ENCODE measurements at places on chromosomes 11 and 22.

GRCh38 chr11:62324731-62325556 is 12.3 kb upstream of the ASRGL1 start:
- peak; percentile 14 for DNase-seq

DNA sequence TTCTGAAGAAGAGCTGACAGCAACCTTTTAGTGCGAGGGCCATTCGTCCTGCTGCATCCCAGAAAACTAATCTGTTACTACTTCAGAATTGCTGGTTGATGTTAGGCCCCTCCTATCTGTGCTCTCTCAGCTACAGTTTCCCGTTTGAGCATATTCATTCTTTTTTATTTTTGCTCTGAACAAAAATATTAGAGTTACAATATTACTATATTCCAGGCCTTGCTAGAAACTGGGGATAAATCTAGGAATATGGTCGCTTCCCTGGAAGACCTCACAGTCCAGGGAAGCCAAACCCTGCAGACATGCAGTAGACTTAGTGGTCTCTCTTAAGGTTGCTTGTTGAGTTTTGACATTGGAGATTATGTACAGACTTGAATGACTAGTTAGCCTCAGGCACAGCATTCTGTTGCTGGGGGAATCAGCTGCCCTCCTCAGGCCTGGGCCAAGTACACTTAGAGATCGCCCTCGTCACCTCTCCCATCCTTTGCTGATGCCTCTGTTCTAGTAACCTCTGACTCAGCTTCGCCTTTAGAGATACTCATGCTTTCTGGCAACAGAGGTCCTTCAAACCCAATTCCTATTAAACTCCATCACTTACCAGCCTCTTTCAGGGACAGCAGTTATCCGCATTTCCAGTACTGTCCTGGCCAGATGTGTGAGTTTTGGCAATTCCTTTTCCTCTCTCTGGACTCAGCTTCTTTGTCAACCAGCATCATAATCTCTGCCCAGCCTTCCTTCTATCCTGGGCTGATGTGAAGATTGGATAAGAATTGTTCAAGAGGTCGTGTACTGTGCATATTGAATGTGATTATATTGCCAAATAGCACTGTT is 698 bp upstream of the ANAPC15 start:
- no peak for DNase-seq

DNA sequence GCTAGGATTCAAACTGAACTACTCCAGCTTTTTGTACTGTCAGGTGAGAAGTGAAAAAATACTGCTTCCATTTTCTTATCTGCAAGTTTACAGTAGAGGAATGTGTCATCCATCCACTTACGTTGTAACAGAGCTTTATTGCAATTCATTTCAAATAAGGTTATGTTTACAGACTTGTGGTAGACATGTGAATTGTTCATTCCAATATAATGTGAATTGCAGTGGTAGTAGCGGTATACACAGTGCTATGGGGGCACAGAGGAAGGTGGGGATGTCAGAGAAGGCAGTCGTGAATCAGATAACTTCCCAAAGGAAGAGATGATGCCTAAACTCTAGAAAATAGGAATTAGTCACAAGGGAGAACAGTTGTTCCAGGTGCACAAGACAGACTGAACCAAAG is 42.5 kb downstream of the CEP57 start:
- DNase-seq, result no peak

DNA sequence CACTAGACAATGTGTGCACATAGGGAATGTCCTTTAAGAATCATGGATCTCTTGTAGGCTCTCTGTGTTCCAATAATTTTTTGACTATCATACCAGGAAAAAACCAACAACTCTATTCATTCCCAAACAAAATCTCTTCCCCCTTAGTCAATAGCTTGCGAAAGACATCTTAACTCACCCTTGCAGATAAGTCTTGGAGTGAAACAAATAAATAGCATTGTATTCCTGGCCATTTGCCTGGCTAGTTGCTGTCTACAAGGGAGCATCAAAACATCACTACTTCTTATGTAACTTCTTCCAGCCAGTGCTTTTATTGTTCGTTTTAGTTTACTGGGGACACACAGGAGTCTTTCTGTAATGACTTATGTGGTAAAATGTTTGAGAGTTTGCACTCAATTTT is 29.4 kb downstream of the SCN3B start:
- no peak for DNase-seq

- DNase-seq, result no peak
Observed at GRCh38 chr11:118619444-118620197, 12.2 kb downstream of the PHLDB1 start.

GRCh38 chr11:61628662-61628970 is 47.7 kb upstream of the SYT7 start:
- DNase-seq, result no peak

DNA sequence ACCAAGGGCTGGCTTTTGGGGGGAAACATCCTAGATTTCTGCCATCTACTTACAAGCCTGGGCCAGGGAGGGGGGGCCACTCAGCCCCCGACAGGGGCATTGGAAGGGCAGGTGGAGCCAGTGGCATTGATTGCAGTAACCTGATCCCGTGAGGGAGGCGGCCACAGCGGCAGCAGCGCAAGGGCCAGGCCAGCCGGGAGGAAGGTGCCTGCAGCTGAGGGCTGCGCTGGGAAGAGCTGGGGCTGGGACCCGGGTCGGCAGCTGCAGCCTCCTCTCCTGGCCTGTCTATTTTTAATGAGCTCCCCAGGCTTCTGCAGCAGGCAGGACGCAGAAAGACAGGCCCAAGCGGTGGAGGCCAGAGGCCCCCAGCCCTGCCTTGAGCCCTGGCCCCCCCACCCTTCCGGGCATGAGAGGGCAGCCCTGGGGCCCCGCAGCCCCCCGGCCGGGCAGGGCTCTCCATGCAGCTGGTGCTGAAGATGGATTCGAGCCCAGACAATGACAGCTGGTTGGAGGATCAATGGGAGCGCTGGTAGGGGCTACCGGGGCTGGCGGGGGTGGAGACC is 10.6 kb downstream of the FREY1 start:
- DNase-seq, result no peak

- DNase-seq, result no peak
Observed at GRCh38 chr22:20619045-20619892, 111.9 kb downstream of the MED15 start.

GRCh38 chr11:86365546-86365945 is 9.1 kb upstream of the CCDC81 start:
- no peak for DNase-seq

- DNase-seq, result no peak
Observed at GRCh38 chr11:12762696-12763324, 88.6 kb downstream of the TEAD1 start.

DNA sequence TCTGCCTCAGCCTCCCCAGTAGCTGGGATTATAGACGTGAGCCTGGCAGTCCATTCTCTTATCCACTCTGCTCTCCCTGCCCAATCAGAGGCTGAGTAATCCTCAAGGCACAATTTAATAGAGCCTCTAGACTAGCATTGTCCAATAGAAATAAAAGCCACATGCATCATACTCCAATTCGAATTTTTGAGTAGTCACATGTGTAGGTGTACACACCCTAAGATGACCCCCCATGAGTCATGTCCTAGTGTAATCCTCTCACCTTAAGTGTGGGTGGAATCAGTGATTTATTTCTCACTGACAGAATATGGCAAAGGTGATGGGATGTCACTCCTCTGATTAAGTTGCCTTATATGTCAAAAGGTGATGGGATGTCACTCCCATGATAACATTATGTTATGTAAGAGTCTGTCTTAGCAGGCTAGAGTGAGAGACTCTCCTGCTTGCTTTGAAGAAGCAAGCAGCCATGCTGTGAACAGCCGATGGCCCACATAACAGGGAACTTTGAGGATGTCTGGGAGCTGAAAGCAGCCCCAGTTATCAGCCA is 61.3 kb downstream of the MN1 start:
- no peak for DNase-seq

DNA sequence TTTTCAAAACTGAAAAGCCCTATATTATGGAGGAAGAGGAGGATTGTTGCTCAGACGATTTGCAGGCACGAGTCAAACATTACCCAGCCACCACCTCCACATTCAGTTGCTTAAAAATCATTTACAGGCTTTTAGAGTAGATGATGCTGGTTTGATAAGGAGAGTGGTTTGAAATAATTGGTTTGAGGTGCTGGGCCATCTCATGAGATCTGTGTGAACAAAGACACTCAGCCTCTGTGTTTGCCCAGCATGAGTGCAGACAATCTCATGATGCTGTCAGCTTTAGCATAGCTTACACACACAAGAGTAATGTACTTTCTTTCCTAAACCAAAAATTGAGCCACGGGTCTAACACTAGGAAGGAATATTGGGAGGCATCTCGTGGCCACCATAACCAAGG is 4.3 kb downstream of the SLC43A3 start:
- no peak for DNase-seq

- no peak for DNase-seq
Observed at GRCh38 chr22:39343259-39344045, 6.3 kb upstream of the SYNGR1 start.

DNA sequence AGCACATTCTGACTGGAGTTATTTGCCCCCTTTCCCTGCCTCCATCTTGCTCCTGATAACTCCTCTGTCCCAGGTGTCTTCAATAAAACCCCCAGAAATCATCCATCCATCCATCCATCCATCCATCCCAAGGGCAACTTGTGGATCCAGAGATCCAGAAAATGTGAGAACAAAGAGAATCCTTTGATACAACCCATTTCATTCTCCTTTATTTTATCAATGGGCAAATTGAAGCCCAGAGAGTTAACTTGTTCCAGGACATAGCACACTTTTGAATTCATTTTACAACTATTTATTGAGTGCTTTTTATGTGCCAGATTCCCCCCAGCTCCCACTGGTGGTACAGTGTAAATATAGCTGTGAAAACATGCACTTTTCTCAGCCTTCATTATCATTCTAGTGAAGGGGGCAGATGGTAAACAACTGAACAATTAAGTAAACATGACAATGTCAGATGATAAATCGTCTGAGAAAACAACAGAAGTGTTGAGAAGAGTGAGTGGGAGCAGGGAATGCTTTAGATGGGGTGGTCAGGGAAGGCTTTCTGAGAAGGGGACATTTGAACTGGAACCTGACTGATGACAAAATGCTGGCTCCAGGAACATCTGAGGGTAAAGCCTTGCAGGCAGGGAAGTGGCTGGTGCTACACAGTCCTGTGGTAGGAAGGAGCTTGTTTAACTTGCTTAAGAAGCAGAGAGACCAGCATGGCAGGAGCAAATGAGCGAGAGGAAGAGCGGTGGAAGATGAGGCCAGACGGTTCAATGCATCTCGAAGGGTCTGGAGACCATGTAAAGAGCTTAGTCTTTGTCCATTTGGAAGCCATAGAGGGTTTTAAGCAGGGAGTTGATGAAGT is 80.0 kb upstream of the TIMP3 start:
- no peak for DNase-seq

DNA sequence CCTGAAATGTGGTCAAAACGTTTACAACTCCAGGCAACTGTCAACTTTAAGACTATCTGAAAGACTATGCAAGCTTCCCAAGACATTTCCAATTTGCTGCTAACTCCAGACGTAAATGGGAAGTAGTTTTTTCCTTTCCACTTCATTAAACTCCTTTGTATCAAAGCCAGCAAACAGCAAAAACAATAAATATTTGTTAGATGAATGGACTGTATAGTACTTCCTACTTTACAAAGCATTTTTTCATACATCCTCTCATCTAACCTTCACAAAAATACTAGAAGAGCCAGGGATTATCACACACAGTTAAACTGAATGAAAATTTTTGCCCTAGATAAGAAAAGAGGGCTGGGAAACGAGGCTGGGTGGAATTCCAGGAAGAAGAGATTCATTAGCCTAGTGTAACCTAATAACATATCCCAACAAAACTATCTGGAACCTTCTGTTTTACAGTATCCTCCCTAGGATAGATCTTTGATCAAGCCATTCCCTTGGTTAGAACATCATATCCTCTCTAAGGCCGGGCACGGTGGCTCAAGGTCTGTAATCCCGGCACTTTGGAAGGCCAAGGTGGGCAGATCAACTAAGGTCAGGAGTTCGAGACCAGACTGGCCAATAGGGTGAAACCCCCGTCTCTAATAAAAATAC is 10.4 kb downstream of the NUP98 start:
- no peak for DNase-seq

GRCh38 chr11:104956528-104956927 is 11.8 kb downstream of the CASP4 start:
- DNase-seq, result no peak

DNA sequence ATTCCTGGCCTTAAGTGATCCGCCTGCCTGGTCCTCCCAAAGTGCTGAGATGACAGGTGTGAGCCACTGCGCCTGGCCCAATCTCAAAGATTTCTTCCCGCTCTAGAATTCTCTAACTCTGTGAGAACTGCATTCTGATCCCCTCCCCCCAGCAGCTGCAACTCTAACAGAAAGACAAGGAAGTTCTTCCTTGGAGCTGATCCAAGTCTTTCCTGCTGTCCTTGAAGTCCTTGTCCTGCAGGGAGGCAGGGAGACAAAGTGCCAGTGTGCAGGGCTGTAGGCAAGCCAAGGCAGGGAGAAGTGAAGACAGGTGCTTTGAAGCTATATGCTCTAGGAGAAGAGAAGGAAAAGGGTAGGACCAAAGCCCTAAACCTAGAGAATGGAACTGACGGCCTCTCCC is 9.5 kb upstream of the GGA1 start:
- DNase-seq, result no peak

DNA sequence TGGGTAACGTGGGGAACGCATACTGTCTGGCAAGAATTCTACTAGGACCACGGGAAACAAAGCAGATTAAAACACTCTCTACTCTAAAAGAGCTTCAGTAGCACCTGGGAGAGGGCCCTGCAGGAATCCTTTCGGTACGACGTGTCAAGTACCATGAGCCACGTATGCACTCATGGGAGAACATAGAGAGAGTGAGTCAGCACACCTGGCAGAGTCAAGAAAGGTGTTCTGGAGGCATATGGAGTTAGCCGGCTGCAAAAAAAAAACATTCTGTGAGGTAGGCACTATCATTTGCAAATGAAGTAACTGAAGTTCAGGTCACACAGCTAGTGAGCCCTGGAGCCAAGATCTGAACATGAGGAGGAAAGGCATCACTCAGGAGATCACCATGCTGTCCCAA is 71.1 kb upstream of the BID start:
- DNase-seq, result no peak

DNA sequence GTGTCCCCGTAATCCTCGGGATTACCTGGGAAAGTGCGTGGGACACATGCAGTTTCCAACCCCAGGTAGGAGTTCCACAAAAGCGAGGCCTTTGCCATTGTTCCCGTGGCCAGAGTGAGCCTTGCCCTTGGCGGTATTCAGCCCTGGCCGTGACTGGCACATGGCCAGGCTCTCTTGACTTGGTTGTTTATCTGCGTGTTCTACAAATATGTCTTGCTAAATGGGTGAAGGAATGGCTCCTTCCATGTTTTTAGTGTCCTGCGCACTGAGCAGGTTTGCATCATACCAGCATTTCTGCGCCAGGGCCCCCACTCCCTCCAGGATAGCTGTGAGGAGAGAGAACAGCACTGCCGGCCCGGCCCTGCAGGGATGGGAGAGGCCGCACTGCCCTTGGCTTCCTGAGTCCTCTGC is 20.0 kb downstream of the POLR3H start:
- DNase-seq, result no peak

GRCh38 chr11:74650498-74650897 is 58.1 kb downstream of the POLD3 start:
- no peak for DNase-seq

DNA sequence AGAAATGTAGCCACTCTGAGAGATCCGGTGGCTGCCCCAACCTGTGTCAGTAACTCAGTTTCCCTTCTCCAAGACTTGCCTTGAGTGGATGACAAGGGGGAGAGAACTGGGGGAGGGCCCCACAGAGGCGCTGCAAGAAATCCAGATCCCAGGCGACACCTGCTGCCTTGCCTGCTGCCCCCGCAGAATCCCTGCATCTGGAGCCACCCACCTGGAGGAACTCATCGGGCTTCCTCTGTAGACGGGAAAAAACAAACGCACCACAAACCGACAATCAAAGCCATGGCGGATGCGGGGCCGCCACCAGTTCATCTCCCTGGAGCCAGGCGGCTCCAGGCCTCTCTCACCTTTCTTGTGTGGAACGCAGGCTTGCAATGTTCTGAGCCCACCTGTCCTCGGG is 40.2 kb downstream of the MACROD1 start:
- DNase-seq, result no peak
